ENCODE measurements at places on chromosomes 7 and 10. TPM values are rescaled to one million over a fixed set of nuclear protein-coding genes. Genes with fewer than 3 reads are reported as not detected.

Gene ASB10
- total RNA-seq, result not detected

Gene NKX2-3
- total RNA-seq, result not detected

Gene PTPRN2
- 0.35 TPM for total RNA-seq

Gene ZNF786
- total RNA-seq, result 4.3 TPM

Gene SFTPD
- not detected for total RNA-seq

Gene SH2B2
- 6.3 TPM for total RNA-seq

Gene SEMA4G
- 0.39 TPM for total RNA-seq

Gene SFR1
- total RNA-seq, result 14.8 TPM

Gene SLC26A3
- not detected for total RNA-seq

Gene OR9A2
- total RNA-seq, result not detected

Gene BMPER
- not detected for total RNA-seq

Gene GPRIN2
- not detected for total RNA-seq

Gene PAX4
- not detected for total RNA-seq

Gene CLEC2L
- not detected for total RNA-seq

Gene TMEM196
- total RNA-seq, result not detected

Gene RPEL1
- not detected for total RNA-seq

Gene PRPF18
- total RNA-seq, result 31.2 TPM

Gene EN2
- not detected for total RNA-seq

Gene C1QL3
- not detected for total RNA-seq

Gene WEE2
- total RNA-seq, result not detected

Gene DEPP1
- total RNA-seq, result 0.32 TPM

Gene CYP3A4
- total RNA-seq, result 0.14 TPM

Gene MKX
- not detected for total RNA-seq

Gene MSS51
- total RNA-seq, result 3.7 TPM

Gene CLCN1
- total RNA-seq, result 0.16 TPM

Gene BET1
- 18.8 TPM for total RNA-seq

Gene CYP26A1
- not detected for total RNA-seq

Gene PAPOLB
- not detected for total RNA-seq

Gene PRLHR
- not detected for total RNA-seq

Gene UNCX
- not detected for total RNA-seq

Gene ANKRD26
- 10.5 TPM for total RNA-seq

Gene NUDT13
- total RNA-seq, result 1.2 TPM

Gene GRID2IP
- total RNA-seq, result 0.21 TPM

Gene FGL2
- total RNA-seq, result not detected

Gene STRIP2
- total RNA-seq, result 120 TPM

Gene MKLN1
- 48.9 TPM for total RNA-seq

Gene IFIT1B
- total RNA-seq, result not detected

Gene CNNM1
- 2.2 TPM for total RNA-seq

Gene ARHGAP22
- total RNA-seq, result not detected

Gene SEMA3D
- total RNA-seq, result not detected

Gene NYAP1
- 1.0 TPM for total RNA-seq

Gene KCND2
- total RNA-seq, result not detected

Gene OR2A12
- total RNA-seq, result not detected

Gene ATP6V0A4
- 0.33 TPM for total RNA-seq

Gene GLI3
- total RNA-seq, result 0.14 TPM

Gene UTF1
- not detected for total RNA-seq

Gene LOXL4
- not detected for total RNA-seq

Gene LEP
- not detected for total RNA-seq

Gene AKR1C4
- total RNA-seq, result not detected

Data from activated naive CD4-positive, alpha-beta T cell treated with anti-CD3 and anti-CD28 coated beads, Interleukin-2, amount 50 U/mL, for 72 hours (primary cell).